ENCODE measurements at places on chromosomes 1 and 21.

DNA sequence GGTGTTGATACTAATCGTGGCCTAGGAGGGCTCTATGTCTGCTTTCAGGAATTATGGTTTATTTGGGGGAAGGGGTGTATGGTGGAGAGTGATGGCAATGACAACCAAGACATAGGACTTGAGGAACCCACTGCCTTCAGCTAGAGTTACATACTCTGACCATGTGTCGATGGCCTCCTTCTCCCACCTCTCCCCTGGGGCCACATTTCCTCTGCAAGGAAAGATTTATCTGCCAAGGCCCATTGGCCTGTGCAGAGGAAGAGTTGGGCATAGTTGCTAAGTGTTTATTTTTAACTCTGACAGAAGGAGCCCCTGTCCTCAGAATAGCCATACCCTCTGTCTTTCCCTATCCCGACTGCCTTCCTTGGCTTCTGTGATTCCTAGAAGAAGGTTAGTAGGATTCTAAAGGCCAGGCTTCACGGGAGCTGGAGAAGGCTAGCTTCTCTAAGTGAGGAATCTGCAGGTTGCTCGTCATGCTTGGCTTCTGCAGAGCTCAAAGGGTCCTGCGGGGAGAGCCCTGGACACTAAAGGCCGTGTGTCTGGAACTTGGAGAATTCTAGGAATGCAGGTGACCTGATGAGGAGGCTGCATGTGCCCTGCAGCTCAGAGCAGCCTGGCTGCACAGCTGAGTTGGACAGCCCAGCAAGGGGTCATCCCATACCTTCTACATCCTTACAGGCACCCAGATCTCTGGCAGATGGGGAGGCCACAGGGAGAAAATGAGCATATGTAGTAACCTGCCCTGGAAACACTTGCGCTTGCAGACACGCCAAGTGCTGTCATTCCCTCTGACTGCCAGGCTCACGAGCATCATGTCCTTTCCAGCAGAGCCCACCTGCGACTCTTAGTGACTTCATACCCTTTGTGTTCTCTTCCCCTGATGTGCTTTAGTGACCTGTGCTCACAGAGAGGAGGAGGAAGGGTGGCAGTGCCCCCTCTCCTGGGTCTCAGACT, 9.7 kb downstream of the MAPKAPK2 start:
- DNase-seq = no peak

DNA sequence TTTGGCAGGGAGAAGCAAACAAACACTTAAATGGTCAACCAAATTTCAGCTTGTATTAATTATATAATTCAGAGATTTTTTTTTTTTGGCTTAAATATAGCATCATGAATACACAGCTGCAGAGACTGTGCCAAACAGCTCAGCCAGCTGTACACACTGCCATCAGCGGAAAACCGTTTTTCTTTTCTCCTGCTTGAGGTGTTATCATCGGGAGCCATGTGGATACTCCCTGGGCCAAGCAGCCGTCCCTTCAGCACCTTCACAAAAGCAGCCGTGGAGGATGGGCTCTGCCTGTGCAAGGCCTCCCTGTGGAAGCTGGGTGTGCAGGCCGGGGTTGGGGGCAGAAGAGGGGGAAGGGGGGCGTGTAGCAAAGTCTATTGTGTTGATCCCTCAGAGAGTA, 85.0 kb downstream of the NUF2 start:
- no peak for DNase-seq

- no peak for DNase-seq
Measured at GRCh38 chr1:90394247-90394646, 322.9 kb downstream of the BARHL2 start.

GRCh38 chr21:31988492-31989290, 115.9 kb downstream of the HUNK start:
- DNase-seq = no peak

DNA sequence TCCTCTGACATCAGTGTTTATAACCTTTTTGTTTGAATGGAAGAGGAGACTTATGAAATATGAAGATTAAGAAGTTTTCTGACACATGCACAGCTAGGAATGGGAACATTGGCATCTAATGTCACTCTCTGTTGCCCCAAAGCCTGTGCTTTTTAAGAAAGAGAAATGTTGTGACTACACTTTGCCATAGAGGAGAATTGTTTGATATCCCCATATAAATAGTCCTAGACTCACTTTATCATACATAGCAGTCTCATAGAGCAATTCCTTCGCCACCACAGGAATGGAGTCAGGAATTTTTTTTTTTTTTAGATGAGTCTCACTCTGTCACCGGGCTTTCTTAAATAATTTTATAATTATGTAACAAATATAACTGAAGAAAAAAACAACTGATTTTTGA, 1.5 kb downstream of the KRTAP21-3 start:
- DNase-seq = no peak

DNA sequence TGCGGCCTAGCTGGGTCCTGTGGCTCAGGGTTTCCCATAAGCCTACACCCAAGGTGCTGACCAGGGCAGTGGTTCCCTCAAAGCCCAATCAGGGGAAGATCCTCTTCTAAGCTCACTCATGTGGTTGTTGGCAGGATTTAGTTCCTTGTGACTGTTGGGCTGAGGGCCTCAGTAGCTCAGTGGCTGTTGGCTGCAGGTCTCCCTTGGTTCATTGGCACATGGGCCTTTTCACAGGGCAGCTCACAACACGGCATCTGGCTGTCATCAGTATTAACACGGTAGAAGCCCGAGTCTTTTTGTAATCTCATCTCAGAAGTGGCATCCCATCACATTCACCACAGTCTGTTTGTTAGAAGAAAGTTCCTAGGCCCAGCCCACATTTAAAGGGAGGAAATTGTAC, 188.2 kb upstream of the HMCN1 start:
- DNase-seq = no peak
